ENCODE measurements at places on chromosomes 3 and 15. TPM values are rescaled to one million over a fixed set of nuclear protein-coding genes. Genes with fewer than 3 reads are reported as not detected.

Gene ITPKA
- total RNA-seq: not detected

Gene TMC3
- not detected for total RNA-seq

DNA sequence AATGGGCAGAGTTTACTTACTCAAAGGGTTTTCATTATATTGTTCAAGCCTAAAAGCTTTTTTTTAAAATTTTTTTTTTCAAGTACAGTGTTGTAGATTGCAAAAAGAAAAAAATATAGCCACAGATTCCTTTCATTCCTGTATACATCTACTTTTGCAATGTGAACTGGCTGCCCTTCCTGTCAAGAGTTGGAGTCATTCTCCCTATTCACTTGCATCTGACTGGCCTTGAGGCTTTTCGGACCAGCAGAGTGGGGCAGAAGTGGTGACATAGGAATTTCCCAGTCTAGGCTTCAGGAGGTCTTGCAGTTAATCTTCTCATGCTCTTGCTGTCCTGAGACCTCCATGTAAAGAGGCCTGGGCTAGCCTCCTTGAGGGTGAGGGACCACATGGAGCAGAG is 218.3 kb upstream of the CFAP20DC start:
- H3K27ac ChIP-seq: no peak overlapping the region
- H3K4me3 ChIP-seq: no peak overlapping the region
- H3K4me1 ChIP-seq: no peaks in the 10 kb centered on the region
- no peaks in the 10 kb centered on the region for H3K36me3 ChIP-seq

DNA sequence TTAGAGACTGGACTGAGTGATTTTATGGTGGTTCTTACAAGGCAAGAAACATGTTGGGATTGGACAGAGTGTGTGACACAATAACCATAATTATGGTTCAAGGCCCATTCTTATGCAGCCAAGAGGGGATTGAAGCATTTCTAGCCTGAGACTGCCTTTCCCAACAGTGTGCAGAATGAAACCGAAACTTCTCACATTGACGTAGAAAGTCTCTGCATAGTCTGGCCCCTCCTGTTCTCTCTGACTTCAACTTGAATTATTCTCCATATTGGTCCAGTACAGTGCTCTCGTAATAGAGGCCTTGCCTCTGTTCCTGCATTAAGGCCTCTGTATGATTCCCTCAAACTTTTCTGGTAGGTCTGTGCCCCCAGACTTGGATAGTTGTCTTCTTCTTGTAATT is 138.3 kb downstream of the DIPK2A start:
- H3K4me3 ChIP-seq: no peak overlapping the region
- no peak for DNase-seq
- no peaks in the 10 kb centered on the region for H3K27me3 ChIP-seq
- no peak overlapping the region for H3K27ac ChIP-seq
- H3K36me3 ChIP-seq: no peaks in the 10 kb centered on the region
- no peaks in the 10 kb centered on the region for H3K4me1 ChIP-seq

DNA sequence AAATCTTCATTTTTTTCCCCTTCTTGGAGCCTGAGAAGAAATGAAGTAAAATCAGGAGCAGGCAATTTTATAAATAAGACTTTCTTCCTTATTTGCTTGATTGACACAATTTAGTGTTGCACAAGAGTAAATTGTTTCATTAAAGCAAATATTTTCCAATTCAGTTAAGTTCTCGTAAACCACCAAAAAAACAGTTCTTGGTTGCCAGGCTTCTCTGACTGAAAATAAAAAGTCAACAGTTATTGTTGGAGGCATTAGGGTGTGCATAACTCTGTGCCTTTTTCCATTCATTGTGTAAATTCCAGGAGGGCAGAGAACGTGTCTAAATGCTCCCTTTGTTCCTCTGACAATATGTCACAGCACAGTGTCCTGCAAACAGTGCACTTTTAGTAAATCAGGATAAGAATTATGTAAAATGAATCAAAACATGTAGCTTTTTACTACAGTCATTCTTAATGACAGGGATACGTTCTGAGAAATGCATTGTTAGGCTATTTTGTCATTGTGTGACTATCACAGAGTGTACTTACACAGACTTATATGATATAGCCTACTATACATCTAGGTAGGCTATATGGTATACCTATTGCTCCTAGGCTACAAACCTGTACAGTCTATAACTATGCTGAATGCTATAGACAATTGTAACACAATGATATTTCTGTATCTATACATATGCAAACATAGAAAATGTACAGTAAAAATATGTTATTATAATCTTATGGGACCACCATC is at the start of gene CP:
Gene CP, minus strand, starts transcription at position 47 of the 735 bp plus-strand sequence. Its CDS starts 37 bp downstream, at position 10.
- H3K27me3 ChIP-seq: no peaks in the 10 kb centered on the region
- no peak for DNase-seq
- H3K4me3 ChIP-seq: no peak within 1 kb of the TSS
- no peaks in the 10 kb centered on the region for H3K36me3 ChIP-seq
- no peak within 1 kb of the TSS for H3K27ac ChIP-seq
- peaks cover 21% of the 10 kb centered on the region for H3K4me1 ChIP-seq

Gene PPP1R14D
- not detected for total RNA-seq

- H3K4me1 ChIP-seq: no peaks in the 10 kb centered on the region
- H3K36me3 ChIP-seq: no peaks in the 10 kb centered on the region
- no peaks in the 10 kb centered on the region for H3K27me3 ChIP-seq
These were observed at the start of gene KY for GRCh38 chr3:134650431-134651346. Gene KY, minus strand, starts transcription at chr3:134651022. Its CDS starts 62 bp downstream, at chr3:134650960.

- no peak overlapping the region for H3K27ac ChIP-seq
- no peak for DNase-seq
- no peaks in the 10 kb centered on the region for H3K27me3 ChIP-seq
- no peaks in the 10 kb centered on the region for H3K36me3 ChIP-seq
These were observed 162.7 kb downstream of the STT3B start for GRCh38 chr3:31695280-31696008.

Gene EIF5A2
- 12.9 TPM for total RNA-seq

DNA sequence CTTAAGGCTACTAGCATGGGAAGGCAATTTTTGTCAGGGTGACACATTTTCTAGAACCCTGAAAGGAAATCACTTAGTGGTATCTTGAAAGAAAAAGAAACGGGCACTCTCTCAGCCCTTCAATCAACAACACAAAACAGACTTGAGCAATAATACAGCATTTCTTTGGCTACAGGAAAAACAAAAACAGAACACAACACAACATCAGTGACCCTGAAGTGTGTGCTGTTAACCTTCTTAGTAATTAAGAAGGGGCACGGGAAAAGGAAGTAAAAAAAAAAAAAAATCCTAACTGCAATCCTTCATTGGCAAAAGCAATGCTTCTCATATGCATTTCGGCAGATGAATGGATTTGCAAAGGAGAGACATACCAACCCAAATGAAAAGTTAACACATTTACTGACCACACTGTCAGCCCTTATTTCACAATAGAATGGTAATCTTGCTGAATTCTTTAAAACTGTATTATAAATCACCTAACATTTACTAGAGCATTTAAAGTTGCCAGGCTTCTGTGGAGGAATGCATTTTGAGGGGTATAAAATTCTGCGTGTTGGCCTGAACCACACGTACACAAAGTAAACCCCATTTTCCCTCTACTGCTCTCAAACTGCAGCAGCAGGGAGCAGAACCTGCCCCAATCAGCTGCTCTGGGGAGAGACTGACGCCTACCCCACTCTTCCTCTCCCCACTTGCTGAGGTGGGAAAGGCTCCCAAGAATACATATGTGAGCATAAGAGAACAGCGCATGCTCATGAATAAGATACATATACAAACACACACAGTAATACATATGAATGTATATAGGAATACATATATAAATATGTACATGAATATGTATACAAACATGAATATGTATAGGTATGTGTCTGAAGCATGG is 198.5 kb downstream of the FOXP1 start:
- peaks cover 5% of the 10 kb centered on the region for H3K4me1 ChIP-seq
- H3K27ac ChIP-seq: no peak overlapping the region

DNA sequence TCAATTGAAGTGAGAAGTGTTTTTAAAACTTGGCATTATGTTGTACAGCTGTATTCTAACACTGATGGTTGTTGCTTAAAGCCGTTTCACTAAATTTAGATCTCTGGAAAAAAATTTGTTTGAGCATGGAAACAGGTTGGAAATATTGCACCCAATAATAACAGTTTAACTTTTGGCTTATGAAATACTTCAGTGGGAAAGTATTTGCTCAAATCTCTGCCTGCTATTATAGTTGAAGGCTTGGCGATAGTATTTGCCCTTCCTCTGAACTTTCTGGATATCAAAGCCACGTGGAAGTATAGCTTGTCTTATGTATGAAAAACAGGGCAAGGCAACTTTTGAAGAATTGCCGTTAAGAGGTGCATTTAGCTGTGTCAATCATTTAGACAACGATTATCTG is 270.3 kb upstream of the LRRFIP2 start:
- H3K4me3 ChIP-seq: no peak overlapping the region
- H3K27me3 ChIP-seq: peaks cover 4% of the 10 kb centered on the region
- no peak overlapping the region for H3K27ac ChIP-seq
- H3K36me3 ChIP-seq: no peaks in the 10 kb centered on the region
- no peaks in the 10 kb centered on the region for H3K4me1 ChIP-seq

Gene RPS27L
- 50.4 TPM for total RNA-seq

GRCh38 chr3:22569570-22569969 is 633.6 kb upstream of the UBE2E2 start:
- H3K27me3 ChIP-seq: no peaks in the 10 kb centered on the region
- no peak for DNase-seq
- H3K36me3 ChIP-seq: no peaks in the 10 kb centered on the region

DNA sequence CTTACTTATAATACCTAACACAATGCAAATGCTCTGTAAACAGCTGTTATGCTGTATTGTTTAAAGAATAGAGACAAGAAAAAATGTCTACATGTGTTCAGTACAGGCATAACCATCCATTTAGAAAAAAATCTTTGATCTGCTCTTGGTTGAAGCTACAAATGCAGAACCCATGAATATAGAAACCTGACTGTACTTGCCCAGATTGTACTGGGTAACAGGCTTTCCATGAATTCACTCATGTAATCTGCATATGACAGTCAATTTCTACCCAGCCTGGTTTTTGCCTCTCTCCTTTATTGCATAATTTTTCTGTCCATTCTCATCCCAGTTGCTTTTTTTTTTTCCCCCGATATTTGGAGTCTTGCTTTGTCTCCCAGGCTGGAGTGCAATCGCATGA is 62.6 kb upstream of the ETV5 start:
- no peak for DNase-seq
- H3K36me3 ChIP-seq: no peaks in the 10 kb centered on the region
- no peak overlapping the region for H3K27ac ChIP-seq
- H3K27me3 ChIP-seq: no peaks in the 10 kb centered on the region
- H3K4me1 ChIP-seq: no peaks in the 10 kb centered on the region
- no peak overlapping the region for H3K4me3 ChIP-seq

Data from natural killer cell (primary cell).